GM12864 (cell line): ENCODE measurements at places on chromosomes 5 and 9.

DNA sequence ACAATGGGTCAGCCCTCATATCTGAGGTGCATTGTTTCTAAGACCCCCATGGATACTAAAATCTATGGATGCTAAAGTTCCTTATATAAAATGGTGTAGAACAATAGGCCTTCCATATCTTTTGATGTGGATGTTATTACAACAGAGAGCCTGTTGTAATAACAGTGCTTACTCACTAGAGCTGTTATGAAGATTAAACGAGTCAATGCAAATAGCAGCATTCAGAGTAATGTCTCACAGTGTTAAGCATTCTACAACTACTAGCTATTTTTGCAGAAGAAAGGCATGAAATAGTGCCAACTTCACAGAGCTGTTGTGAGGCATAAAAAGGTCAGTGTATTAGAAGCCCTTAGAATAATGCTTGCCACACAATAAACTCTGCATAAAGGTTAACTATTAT is 13.0 kb downstream of the CHSY3 start:
- DNase-seq = no peak

GRCh38 chr9:127130661-127131538 is 8.5 kb upstream of the ANGPTL2 start:
- no peak for DNase-seq

- no peak for DNase-seq
Measured at GRCh38 chr9:137293482-137294090, 8.5 kb downstream of the NRARP start.

GRCh38 chr5:110969502-110969901 is 102.0 kb upstream of the TSLP start:
- no peak for DNase-seq

GRCh38 chr9:88766778-88767503 is 224.3 kb upstream of the S1PR3 start:
- DNase-seq = no peak

GRCh38 chr9:546235-546634 is 295.3 kb upstream of the DMRT1 start:
- DNase-seq = no peak
